ENCODE measurements at places on chromosomes 6 and 20.
A peak's percentile ranks its signal among the peaks of the same experiment; 100 is the strongest.

GRCh38 chr20:21026951-21027350, 79.2 kb downstream of the LINC00237 start:
- no peak for DNase-seq

- no peak for DNase-seq
Observed at GRCh38 chr6:74607468-74607867, 598.4 kb downstream of the COL12A1 start.

GRCh38 chr6:15990179-15990578, 138.7 kb upstream of the MYLIP start:
- no peak for DNase-seq

GRCh38 chr6:139996253-139996834, 621.9 kb upstream of the CITED2 start:
- DNase-seq = no peak

DNA sequence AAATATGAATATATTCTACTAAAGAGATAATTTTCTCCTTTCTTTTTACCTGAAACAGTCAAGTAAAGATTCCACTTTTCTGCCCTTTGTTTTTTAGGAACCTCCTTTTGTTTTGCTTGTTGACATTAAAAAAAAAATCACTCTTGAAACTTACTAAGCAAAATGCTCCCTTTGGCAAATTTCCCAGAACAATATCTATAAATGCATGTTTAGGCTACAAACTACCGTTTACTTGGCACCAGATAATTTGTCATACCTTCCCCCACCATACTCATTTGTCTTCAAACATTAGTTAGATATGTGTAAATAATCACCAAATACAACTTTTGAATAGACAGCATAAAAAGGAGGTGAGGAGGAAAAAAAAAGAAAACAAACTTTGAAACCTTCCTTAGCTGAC, 604.7 kb downstream of the RFPL4B start:
- DNase-seq = peak; percentile 7

- no peak for DNase-seq
Observed at GRCh38 chr6:56694002-56694401, 51.3 kb upstream of the DST start.

GRCh38 chr6:157597461-157598312, 216.7 kb downstream of the ZDHHC14 start:
- peak; percentile 12 for DNase-seq

DNA sequence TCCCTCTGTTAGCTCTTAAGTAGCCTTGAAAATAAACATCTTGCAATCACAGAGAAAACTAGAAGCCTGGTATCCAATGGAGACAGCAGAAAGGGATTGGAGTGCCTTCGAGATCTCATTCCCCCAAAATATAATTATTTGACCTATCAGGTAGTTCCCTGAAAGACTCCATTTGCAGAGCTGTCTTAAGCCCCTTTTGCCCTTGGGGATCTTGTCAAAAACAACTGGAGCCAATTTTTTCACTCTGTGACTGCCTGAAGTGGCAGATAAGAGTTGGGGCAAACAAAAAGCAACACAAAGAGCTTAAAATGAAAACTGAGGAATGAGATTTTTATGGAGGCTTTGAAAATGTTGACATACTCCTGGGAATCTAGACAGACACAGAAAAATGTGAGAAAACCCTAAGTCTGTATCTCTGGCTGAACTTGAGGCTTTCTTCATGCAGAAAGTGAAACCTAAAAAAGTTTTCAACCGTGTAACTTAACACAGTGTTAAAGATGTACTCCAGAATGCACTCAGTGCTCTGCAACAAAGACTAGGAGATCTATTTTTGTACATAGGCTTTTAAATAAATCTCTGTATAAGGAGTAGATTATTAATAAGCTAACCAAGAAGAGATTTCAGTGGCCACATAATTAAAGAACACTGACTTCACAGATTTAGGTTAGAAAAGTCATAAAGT, 971.1 kb upstream of the MAN1A1 start:
- DNase-seq = no peak

DNA sequence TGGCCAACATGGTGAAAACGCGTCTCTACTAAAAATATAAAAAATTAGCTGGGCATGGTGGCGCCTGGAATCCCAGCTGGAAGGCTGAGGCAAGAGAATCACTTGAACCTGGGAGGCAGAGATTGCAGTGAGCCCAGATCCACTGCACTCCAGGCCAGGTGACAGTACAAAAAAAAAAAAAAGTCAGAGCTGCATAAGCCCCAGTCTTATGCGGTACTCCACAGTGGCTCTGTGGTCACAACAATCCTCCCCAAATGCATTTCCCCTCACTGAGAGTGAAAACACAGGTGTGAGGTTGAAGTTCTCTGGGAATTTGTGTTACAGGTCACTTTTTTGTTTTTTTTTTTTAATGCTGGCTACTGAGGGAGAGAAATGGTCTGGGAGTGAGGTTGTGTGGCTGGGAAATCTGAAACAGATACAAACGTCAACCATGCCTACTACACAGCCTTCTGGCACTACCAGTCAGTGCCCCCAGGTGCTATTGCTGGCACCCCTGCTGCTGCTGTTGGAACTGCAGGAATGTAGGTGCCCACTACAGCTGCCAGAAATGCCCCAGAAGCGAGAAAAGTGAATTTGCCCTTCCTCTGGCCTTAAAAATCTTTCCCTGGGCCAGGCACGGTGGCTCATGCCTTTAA, 5.7 kb downstream of the MRPS26 start:
- DNase-seq = no peak

GRCh38 chr6:155604991-155605390, 149.4 kb upstream of the NOX3 start:
- no peak for DNase-seq

GRCh38 chr6:121187200-121187832, 147.0 kb downstream of the TBC1D32 start:
- DNase-seq = no peak

GRCh38 chr6:121688974-121689373, 253.5 kb downstream of the GJA1 start:
- no peak for DNase-seq

- no peak for DNase-seq
Observed at GRCh38 chr6:36098920-36099647, 31.2 kb upstream of the MAPK13 start.

DNA sequence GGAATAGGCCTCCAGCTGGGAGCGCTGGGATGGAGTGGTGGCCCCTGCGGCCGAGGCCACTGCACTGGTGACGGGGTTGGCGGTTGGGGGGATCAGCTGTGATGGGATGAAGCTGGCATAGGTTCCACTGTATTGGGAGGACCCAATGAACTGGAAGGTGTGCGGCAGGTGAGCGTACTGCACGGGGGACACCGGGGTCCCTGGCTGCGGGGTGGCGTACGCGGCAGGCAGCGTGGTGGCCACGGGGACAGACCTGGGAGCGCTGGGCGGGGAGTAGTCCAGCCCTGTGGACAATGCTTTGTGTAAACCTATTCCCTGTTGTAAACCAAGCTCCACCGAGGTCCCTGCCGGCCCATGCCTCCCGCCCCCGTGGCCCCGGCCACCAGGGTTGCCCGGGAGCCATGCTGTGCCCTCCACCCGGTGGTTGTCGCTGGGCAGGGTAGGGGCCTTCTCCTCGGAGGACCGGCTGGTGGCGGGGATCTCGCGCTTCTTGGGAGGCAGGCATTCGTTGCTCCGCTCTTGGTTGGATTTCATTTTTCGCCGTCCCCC, 89.5 kb downstream of the GMPR start:
- no peak for DNase-seq

- DNase-seq = no peak
Observed at GRCh38 chr20:20765696-20766365, 53.4 kb upstream of the RALGAPA2 start.

DNA sequence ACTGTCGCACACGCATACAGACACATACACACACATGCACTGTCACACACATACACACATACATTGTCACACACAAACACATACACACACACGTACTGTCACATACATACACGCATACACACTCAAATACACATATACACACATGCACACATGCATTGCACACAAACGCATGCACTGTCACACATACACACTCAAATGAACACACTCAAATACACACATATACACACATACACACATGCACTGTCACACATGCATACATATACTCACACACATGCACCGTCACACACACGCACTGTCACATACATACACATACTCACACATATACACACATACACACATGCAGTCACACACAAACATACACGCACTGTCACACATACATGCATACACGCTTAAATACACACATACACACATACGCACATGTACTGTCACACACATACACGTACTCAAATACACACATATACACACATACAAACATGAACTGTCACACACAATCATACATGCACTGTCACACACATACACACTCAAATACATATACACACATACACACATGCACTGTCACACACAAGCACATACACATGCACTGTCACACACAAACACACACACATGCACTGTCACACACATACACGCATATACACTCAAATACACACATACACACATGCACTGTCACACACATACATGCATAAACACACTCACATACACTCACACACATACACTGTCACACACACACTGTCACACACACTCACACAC, 548.6 kb upstream of the BTBD3 start:
- no peak for DNase-seq

DNA sequence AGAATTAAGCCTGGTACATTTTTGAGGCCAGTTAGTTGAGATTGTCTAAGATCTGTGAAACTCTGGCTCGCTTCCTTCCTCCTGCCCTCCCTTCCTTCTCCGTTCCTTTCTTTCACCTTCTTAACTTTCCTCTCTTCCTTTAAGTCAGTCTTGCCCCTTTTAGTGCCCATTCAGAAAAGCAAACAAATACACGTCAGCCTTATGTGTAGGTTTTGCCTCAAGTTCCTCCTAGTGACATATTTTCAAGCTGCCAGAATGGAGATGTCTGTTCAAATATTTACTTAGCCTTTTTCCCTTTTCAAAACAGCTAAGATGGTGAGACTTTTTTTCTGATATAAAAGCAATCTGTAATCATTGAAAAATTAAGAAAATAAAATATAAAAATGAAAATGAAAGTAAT, 178.4 kb downstream of the FARS2 start:
- no peak for DNase-seq

GRCh38 chr6:28897369-28897745, 26.4 kb downstream of the TRIM27 start:
- no peak for DNase-seq

DNA sequence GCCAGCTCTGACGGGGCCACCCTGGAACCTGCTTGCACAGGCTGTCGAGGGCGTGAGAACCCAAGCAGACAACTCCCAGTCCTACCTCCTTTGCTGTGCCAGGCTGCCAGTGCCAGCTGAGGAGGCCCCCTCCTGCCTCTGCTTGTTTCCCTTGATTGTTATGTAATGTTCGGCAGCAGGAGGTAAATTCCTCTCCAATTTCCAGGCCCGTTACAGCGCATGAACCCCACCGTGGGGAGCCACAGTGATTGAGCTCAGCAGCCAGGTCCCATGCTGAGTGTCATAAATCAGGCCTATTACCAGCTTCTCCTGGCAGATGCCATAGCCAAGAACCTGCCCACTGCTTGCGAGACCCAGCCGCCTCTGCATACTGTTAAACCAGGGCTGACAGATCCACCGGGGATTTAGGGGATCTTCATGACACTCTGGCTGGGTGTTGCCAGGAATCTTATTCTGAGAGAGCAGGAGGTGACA, 320.5 kb downstream of the DHX35 start:
- DNase-seq = no peak

- no peak for DNase-seq
Observed at GRCh38 chr6:116564311-116564710, 7.0 kb upstream of the RWDD1 start.

DNA sequence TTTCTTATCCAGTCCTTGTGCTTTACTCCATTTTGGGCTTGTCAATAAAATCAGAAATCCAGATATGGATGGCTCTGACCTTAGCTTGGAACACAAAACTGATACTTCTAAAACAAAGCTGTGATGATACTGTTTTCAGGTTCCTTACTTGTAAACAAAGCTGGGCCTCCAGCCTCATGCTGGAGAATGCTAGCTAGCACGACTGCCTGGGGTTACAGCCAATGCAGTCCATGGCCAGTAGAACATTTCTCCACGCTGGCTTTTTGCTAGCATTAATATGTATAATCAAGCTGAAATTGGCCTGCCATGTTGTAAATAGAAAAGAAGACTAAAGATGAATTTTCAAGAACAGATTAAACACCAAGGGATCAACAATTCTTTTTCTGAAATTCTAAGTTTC, 63.9 kb downstream of the MTHFD1L start:
- no peak for DNase-seq

GRCh38 chr20:14445310-14445709, 107.9 kb upstream of the FLRT3 start:
- no peak for DNase-seq

- DNase-seq = peak; percentile 24
Observed at GRCh38 chr6:101393251-101393828, at the start of gene GRIK2. TSS of gene GRIK2 (plus strand) at chr6:101393708.

DNA sequence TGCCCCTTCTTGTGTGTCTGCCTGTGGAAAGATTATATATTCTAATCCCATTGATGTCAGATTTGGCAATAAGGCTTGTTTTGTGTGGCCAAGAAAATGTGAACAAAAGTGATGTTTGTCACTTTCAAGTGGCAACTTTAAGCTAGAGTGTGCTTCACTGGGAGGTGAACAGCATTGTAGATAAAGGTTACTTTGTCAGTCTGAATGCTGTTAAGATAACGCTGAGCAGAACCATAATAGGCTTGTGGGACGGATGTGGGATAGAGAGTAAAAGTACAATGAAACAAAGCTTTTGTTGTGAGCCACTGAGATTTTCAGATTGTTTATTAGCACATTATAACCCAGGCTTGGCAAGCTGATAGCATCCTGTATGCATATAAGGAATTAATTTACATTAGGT, 303.8 kb upstream of the MAN1A1 start:
- no peak for DNase-seq

DNA sequence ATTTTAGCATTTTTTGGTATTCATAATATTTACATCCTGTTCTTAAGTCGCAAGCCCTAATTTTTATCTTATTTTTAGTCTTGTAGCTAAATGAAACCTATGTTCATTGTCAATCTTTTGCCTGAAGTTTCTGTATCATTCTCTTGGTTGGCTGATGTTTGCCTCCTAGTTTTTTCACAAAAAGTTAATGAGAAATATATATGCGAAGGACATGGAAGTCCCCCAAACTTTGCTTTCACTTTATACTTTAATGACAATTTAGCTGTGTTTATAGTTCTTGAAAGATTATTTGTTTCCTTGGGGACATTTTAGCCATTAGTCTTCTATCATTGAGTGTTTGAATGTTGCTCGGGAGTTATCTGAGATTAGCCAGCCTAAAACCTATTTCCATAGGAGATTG, 118.2 kb downstream of the COL19A1 start:
- DNase-seq = no peak

- no peak for DNase-seq
Observed at GRCh38 chr6:119138906-119139541, 60.6 kb upstream of the FAM184A start.
